ENCODE measurements at places on chromosomes 6 and 20.

GRCh38 chr6:79671600-79672266, 40.6 kb downstream of the SH3BGRL2 start:
- no peak for DNase-seq

- DNase-seq: no peak
Observed at GRCh38 chr6:142878407-142878806, 66.6 kb downstream of the HIVEP2 start.

DNA sequence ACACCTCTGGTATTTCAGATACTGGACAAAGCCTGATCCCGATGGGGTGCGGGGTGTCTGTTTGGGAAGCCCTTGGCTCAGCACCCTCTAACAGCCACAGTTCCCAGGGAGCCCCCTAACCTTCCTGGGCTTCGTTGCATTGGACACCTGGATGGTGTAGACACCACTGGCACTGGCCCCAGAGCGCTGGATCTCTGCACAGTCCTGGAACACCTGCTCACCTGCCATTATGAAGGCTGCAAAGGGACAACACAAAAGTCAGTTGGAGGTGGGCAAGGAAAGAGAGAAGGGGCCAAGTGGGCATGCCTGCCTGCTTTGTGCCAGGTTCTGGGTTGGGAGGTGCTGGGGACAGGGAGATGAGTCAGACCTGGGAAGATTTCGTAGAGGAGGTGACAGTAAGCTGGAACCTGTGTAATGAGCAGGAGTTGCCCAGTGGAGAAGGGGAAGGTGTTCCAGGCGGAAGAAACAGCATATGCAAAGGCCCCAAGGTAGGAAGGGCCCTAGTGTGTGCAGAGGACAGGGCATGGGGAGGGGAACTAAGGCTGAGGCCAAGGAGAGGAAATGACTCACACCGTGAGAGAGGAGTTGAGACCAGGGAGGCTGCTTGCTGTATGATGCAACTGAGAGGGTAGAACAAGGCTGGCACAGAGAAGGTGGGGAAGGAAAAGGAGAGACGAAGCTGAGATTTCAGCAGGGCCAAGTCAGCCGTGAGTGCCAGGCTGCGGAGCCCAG, 34.9 kb downstream of the ANGPT4 start:
- no peak for DNase-seq

- no peak for DNase-seq
Observed at GRCh38 chr20:23679133-23680092, 9.4 kb downstream of the CST4 start.

GRCh38 chr6:16812993-16813392, 51.7 kb upstream of the ATXN1 start:
- no peak for DNase-seq

- DNase-seq: no peak
Observed at GRCh38 chr6:14353281-14353680, 235.7 kb downstream of the CD83 start.

DNA sequence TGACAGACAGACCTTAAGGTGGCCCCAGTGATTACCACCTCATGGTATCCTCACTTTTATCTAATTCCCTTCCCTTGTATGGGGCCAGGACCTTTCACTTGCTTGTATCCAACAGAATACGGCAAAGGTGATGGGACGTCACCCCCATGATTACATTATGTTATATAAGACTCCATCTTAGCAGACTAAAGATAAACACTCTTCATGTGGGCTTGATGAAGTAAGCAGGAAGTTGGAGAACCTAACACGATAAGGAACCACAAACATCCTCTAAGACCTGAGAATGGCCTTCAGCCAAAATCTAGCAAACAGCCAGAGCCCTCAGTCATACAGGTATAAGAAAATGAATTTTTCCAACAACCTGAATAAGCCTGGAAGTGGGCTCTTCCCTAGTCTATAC, 8.0 kb downstream of the SLC17A3 start:
- DNase-seq: no peak

GRCh38 chr6:33323623-33323948, 6.0 kb upstream of the ZBTB22 start:
- no peak for DNase-seq

DNA sequence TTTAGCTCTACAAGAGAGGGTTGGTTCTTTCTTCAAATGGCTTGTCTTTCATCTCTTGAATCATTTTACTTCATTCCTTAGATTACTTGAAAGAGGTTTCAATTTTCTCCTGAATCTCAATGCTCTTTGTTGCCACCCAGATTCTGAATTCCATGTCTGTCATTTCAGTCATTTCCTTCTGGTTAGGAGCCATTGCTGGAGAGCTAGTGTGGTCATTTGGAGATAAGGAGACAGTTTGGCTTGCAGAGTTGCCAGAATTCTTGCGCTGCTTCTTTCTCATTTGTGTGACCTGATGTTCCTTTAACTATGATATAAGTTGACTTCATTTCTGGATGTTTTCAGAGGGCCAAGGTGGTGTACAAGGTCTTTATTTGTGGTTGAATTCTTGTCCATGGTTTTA, 157.8 kb downstream of the SLC22A3 start:
- no peak for DNase-seq

GRCh38 chr20:32614303-32614702, 29.2 kb upstream of the NOL4L start:
- no peak for DNase-seq

DNA sequence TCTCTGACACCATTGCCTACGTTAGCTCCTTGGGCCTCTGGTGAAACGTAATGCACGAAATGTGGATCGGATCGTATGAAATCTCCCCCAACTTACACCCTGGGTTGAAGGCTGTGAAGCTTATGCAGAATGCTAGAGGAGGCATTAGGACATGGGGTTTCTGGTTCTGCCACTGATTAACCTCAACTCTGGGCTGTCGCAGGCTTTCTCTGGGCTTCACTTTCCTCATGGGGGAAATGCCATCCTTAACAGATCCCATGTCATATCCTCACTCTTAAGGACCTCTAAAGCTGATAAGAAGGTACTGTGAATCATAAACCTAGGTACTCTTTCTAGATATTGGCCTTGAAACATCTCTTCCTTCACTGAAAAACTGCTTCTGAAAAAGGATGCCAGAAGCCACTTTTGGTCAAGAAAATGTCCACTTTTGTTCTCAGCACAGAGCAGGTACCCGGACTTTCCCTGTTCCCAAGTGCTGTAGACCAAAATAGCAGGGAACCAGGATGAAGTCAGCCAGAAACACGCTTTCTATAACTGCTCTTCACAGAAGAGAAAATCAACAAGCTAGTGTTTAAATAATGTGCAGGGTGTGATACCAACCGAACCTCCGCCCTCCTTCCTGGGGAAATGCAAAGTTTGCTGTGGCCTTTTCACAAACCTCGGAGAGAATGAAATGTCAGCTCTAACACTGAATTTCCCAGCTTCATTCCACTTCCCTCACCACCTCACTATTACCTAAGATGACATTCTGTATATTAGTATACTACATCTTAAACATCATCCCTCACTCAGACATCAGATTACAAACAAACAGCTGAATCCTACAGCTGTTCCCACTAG, 118.9 kb downstream of the BACH2 start:
- DNase-seq: no peak

DNA sequence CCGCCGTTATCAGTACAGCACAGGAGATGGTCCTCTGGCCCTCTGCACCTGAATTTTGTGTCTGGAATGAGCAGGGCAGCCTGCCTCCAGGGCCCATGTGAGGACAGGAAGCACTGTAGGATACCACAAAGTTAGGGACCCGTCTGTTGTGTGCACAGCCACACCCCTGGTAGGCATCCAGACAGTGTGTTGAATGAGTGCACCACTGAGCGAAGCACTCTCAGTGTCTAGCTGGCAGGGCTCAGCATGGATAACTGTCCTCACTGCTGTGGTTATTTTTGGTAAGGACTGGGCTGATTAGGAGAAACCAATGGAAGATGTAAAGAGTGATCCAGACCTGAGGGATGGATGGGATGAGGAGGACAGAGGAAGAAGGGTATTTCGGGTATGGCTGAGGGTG, 178.7 kb downstream of the CLIC5 start:
- no peak for DNase-seq

Measured in activated naive CD4-positive, alpha-beta T cell (primary cell).